ENCODE measurements at places on chromosomes 2 and 18.
A peak's percentile ranks its signal among the peaks of the same experiment; 100 is the strongest.

GRCh38 chr2:55154525-55155030 is 77.5 kb downstream of the CLHC1 start:
- DNase-seq, result no peak

GRCh38 chr2:1864981-1865421 is 120.7 kb upstream of the PXDN start:
- DNase-seq, result no peak

DNA sequence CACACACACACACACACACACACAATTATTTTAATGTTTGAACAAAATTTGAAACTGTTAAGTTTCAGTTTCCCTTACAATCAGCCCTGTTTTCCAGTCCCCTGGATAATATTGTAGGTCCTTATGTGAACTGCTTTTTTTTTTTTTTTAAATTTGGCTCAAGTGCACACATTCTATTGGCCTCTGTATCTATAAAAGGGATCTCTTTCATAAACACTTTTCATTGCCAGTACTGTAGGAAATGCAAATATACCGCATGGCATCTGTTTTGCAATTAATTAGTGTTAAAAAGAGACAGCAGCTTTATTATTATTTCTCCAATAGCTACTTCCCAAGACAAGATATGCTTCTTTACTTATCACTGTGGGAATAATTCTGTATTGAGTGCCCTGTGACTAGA is 738.7 kb downstream of the EPHA4 start:
- no peak for DNase-seq

GRCh38 chr18:27685091-27685490 is 491.8 kb downstream of the CDH2 start:
- no peak for DNase-seq

GRCh38 chr2:226875438-226876225 is 39.8 kb downstream of the RHBDD1 start:
- DNase-seq, result no peak

DNA sequence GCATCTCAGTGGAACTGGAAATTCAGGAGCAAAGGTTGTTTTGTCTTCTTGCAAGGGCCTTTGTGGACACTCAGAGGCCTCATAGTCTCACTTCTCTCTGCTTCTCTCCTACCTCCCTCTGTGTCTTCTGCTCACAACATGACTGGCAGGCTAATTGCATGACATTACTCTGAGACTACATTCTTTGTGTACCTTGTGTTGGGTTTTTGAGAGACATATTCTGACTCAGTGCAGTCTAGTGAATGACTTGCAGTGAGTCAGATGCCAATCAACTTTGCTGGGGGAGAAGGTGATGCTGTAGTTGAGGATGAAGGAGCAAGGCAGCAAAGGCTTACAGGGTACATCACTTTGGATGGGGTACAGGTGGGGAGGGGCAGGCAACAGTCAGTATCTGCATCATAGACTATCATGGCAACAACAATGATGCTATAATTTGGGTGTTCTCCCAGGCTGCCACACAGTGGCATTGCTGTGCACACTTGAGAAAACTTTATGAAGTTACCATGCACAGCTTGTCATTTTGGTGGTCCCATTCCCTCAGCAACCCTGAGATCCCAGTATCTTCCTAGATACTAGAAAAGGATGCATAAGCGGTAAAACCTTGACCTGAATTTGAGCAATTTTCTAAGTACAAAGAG is 69.3 kb upstream of the SLC16A14 start:
- no peak for DNase-seq

GRCh38 chr2:233702238-233702637 is 9.5 kb downstream of the UGT1A6 start:
- no peak for DNase-seq

- no peak for DNase-seq
These were observed 87.9 kb upstream of the LRRTM1 start for GRCh38 chr2:80392441-80392840.

DNA sequence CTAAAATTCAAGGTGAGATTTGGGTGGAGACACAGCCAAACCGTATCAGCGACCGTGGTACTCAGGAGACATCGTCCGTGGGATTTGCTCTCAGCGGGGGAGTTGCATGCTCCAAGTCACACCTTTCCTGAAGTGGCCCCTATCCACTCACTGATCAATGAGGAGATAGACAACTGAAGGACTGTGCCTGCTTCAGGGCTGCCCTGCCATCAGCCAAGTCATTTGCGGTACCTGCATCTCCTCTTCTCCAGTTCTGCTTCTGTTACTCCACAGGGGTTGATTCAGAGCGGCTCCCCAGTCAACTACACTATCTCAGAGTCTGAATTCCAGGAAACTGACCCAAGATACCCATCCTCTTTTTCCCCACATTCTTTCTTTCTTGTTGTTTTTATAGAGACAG is 184.1 kb downstream of the MREG start:
- DNase-seq, result no peak

DNA sequence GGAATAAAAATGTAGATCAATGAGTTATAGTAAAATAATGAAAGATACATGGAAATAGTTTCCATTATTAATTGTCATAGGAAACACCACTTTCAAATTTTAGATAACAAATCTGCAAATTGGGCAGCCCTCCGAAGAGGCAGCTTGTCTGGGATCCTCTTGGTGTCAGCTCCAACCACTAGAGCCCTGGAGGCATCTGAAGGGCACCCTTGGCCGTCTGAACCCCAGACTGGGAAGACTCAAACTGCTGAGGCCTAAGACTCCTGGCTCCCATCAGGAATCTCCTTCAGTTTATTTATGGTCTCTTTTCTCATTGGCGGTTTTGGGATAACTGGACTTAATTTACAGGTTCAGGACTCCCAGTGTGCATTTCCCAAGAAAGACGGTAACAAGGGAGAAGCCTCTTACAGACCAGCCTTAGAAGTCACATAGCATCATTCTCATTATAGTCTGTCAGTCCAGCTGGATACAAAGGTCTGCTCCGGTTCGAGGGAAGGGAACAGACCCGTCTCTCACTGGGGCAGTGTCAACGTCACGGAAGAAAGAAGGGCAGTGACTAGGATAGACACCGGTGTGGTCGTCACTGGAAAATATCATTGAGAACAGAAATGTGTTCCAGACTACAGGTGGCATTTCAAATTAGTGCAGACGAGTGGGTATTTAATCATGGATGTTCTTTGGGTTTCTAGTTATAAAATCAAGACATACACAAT is 390.7 kb upstream of the NETO1 start:
- no peak for DNase-seq

GRCh38 chr2:149385350-149385749 is 55.0 kb downstream of the LYPD6 start:
- no peak for DNase-seq

DNA sequence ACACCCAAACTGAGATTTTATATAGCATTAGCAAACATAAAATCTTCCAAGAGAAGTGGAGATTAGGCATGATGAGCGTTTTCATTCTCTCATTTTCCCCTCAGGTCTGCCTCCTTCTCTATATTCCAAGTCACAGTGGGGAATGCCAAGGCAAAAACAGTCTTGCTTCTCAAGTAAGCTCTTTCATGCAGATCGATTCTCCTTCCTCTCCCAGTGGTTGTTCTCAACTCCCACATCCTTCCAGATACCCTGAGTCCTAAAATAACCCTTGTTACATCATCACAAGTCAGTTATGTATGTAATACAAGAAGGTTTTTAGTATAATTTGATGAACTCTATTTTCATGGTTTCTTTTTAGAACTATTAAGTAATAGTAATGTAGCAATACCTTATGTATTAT is 150.6 kb downstream of the TXNL1 start:
- no peak for DNase-seq

DNA sequence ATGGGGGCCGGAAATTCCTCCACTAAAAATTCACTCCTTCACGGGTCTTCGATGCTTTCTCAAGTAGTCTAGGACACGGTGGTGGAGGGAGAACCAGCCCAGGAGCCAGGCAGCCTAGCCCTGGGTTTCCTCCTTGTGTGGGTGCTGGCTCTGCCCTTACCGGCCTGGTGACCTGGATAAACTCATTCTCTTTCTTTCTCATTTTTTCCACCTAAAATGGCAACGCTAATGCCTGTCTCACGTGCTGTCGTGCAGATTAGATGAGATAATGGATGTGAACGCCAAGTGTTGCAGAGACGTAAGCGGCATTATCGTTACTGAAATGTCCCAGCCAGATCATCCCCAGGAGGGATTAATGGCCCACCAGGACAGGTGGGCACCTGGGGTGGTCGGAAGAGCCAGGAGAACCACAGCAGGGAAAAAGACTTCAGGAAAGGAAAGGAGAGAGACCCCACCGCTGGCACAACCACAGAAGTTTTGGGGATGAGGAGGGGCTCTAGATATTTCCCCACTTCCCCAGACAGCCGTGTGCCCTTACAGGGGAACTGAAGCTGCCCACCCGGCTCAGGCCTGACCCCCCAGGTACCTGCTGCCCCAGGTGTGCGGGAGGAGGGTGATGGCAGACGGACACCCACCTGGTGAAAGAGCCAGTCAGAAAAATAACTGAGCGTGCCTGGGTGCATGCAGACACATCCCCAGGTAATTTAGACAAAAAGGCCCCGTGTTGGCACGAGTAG is 100.8 kb upstream of the ASAP2 start:
- DNase-seq, result no peak

DNA sequence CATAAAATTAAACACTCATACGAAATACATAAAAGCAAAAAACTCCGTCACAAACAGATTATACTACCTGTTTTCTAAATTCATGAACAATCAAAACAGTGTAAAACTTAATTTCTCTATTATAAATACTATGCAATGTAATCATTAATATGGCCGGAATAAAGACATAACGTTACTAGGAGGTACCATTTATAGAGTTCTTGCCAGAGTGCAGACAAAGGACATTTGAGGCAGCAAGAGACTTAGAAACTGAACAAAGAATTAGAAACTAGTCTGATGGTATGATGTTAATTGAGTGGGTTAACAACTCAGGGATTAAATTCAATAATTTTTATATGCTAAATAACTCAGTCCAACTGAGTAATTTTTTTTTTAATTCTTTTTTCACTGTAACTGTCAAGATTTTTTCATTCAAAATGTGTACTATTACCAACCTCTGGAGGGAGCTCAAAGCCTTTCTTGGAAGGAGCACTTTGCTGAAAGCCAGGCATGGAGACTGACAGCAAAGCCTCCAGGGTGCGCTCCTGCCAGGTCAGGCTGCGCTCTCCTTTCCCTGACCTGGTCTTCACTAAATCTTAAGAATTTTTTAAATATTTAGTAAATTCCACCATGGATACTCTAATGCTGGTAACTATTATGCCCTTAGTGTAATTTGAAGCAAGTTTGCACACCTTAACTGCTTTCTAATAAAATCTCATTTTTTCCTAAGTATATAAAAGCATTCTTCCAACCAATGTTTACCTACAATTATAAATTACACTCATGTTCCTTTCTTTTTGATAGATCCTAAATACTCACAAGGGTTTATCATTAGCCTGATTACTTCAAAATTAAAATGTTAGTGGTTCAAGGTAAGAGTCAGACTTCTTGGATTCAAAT is 34.1 kb downstream of the WDR35 start:
- peak; percentile 68 for DNase-seq
